Left ventricle myocardium superior (tissue), 1 donor: ENCODE measurements at places on chromosomes 1 and 21. TPM values are rescaled to one million over a fixed set of nuclear protein-coding genes. Genes with fewer than 3 reads are reported as not detected.

GRCh38 chr1:39642796-39643195 lies 3.4 kb upstream of the HEYL start:
- no peak for DNase-seq

- DNase-seq: no peak
Measured at GRCh38 chr1:235892734-235893413, 26.2 kb upstream of the LYST start.

- peak; percentile 63 for DNase-seq
Measured at GRCh38 chr1:218164111-218164929, 120.8 kb upstream of the RRP15 start.

GRCh38 chr21:44375281-44375651 lies 21.8 kb downstream of the TRPM2 start:
- DNase-seq: no peak

SOX13 gene
- 12.7 TPM for total RNA-seq

FAAP20 gene
- total RNA-seq: 38.4 TPM

UQCRHL gene
- 6.0 TPM for total RNA-seq
